ENCODE measurements at places on chromosomes 7 and 10. TPM values are rescaled to one million over a fixed set of nuclear protein-coding genes. Genes with fewer than 3 reads are reported as not detected.

Gene SSC4D
- total RNA-seq = not detected

Gene RPEL1
- total RNA-seq = not detected

GRCh38 chr7:105277341-105277740, 111.4 kb downstream of the SRPK2 start:
- H3K27ac ChIP-seq = no peak overlapping the region
- H3K36me3 ChIP-seq = no peaks in the 10 kb centered on the region
- DNase-seq = peak; percentile 27
- H3K4me3 ChIP-seq = no peak overlapping the region
- H3K27me3 ChIP-seq = no peaks in the 10 kb centered on the region

DNA sequence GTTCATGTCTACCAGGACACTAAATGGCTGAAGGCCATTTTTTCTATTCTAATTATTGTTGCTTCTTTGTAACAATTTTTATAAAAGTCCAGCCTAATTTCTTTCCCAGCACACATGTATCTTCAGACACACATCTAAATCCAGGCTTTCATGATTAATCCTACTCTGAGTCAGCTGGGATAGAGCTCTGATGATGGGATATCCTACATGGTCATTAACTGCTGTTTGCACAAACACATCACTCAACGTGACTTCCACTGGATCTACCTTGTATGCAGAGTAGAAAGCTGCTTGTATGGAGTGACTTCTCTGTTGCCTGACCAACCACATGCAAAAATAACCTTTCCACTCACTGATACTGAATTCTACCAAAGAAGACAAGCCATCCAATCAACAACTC, 260.9 kb downstream of the AHR start:
- H3K27me3 ChIP-seq = no peaks in the 10 kb centered on the region
- DNase-seq = no peak
- H3K4me3 ChIP-seq = no peak overlapping the region
- H3K36me3 ChIP-seq = no peaks in the 10 kb centered on the region

All from stomach (tissue), 19 donors.